ENCODE measurements at places on chromosomes 7 and 10.

- DNase-seq: peak; percentile 38
These were observed 21.3 kb downstream of the TMEM176B start for GRCh38 chr7:150778738-150779301.

DNA sequence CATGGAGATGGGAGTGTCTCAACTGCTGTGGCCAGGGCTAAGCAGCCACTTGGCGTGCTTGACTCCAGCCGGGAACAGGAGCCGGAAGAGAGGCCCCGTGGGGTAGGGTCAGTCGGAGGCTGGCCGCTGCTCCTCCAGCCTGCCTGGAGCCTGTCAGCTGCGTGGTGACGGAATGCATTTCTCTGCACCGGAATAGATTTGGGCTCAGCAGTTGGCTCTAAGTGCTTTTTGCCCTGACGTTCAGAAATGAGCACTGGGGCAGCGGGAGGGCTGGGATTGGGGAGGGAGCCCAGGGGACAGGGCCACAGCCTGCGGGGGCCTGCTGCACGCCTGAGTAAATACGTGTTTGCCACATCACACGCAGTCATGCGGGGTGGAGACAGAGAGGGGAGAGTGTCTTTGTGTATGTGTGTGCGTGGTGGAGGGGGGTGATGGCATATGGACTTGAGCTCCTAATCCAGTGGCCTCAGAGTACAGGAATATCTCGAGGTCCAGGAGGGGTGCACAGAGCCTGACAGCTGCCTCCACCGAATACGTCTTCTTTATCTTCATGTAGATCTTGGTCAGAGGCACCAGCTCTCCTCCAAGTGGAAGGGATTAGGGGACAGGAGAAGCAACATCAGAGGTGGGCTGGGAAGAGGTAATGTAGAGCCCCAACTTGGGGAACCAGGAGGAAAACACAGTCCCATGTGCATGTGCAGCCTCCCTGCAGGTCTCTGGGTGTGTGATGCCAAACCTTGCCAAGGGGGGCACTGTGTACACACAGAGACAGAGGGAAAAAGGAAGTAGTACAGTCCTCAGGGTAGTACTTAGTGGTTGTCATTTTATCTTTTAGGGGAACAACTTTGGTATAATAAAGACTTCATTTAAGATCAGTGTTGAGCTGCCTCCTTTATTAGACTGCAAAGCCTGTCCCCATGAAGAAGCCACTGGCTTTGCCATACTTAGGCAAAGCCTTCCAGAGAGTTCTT is 151.4 kb downstream of the CDH23 start:
- DNase-seq: no peak

DNA sequence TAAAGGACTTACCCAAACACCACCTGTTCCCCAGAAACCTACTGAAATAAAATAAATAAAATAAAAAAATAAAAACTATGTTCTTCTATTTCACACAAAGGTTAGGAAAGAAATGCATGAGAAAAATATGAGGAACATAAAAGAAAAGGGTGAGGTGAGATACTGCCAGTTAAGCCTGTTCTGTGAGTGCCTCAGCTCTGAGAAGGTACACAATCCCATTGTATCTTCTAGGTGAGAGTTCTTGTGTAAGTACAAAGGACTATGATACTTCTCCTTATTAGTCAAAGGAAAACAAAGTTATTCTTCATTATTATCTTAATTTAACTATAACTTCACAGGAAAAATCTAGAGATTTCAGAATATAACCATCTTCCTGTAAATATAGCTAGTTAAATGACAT is 86.0 kb downstream of the ATE1 start:
- DNase-seq: no peak

- no peak for DNase-seq
These were observed 25.6 kb downstream of the IRF5 start for GRCh38 chr7:128963327-128963757.

- no peak for DNase-seq
These were observed 13.1 kb downstream of the UBE3C start for GRCh38 chr7:157151626-157152339.

DNA sequence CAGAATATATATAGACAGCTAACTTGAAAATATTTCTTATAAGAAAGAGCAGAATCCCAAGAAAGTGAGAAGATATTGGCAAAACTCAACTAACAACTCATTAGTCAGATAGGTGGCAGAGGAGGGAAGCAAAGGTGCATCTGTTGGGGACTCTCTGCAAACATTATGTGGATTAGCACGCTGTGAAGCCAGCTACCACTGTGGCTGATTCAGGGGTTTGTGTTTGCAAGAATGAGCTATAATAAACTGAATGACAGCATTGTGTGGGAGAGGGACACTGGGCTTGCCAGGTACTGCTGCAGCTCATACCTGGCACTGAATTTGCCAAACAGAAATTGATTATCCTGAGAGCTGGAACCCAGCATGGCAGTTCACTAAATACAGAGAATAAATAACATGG is 170.3 kb upstream of the MINDY3 start:
- no peak for DNase-seq

DNA sequence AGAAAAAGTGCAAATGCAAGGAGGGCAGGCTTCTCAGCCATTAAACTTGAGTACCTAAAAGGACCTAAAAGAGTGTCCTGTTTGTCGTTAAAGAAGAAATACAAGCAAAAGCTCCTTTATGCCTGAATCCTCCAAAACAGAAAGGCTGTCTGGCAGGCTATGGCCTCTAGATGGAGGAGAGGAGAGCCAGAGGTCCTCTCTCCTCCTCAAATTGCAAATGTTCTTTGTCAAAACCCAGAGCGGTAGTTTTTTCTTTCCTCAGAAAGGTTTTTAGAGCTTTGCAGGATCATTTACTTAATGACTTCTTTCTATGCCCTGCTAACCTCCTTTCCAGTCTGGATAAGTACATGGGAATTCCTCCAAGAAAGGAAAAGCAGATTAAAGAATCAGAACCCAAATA is 1.9 kb upstream of the SORCS1 start:
- DNase-seq: no peak

- no peak for DNase-seq
These were observed 21.6 kb downstream of the PRPF18 start for GRCh38 chr10:13608246-13608853.

- DNase-seq: no peak
These were observed 38.5 kb downstream of the PYROXD2 start for GRCh38 chr10:98376485-98376884.

- DNase-seq: no peak
These were observed 22.4 kb upstream of the KLF6 start for GRCh38 chr10:3807211-3807927.

GRCh38 chr10:42932116-42932515 is 144.8 kb upstream of the RET start:
- DNase-seq: no peak

DNA sequence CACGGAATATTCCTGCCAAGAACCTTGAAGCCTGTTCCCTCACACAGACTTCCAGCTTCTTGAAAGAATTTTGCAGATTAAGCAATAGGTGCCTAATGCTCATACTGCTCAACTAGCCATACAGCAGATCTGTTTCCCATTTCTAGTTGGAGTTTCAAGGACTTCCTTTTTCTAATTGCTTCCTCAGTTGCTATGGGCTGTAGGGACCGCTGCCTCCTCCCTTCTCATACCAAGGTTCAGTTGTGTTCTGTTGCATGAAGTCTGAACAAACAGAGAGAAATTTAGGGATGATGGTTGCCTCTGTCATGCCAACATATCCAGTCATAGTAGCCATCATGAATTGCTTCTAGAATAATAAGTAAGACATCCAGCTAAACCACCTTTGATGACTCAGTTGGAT is 6.8 kb downstream of the ITGA8 start:
- DNase-seq: no peak

Measured in HFFc6 (cell line).